ENCODE measurements at places on chromosomes 3 and 15.

- DNase-seq = no peak
These were observed 116.2 kb upstream of the KCNMB2 start for GRCh38 chr3:178420033-178420432.

DNA sequence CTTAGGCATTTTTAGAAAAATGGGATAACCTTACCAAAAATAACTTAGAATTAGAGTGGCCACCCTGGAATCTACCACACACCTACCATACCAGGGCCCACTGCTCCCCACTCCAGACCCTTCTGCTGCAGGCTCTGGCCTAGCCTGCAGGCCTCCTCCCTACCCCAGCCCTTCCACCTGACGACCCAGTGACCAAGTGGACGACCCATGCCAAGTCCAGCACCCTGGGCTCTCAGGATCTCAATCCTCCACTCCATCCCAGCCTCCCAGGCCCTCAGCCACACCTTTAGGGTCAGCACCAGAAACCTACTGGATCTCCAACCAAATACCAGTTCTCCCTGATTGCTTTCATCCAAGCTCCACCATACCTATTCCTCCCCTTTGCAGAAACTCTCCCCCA lies 145.8 kb downstream of the TPRA1 start:
- no peak for DNase-seq

GRCh38 chr3:13477943-13478342 lies 2.2 kb upstream of the HDAC11 start:
- no peak for DNase-seq

GRCh38 chr15:101207867-101208288 lies 44.0 kb downstream of the CHSY1 start:
- no peak for DNase-seq

- no peak for DNase-seq
These were observed 527.1 kb upstream of the GOLIM4 start for GRCh38 chr3:168622795-168623194.

DNA sequence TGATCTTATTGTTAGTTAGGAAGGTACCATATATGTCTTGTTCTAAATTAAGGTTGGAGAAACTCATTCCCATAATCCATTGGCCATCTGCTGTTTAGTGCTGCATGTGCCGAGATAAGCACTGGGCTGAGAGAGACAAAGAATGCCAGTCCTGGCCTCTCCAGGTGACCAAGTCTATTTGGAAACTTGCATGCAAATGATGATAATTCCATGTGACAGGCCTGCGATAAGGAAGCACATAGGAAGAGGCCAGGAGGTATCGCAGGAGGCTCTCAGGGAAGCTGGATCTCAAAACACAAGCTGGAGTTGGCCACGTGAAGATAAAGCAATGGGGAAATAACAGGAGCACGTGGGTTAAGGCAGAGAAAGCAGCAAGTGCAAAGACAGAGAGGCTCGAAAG lies 39.7 kb downstream of the MYO5C start:
- DNase-seq = no peak

GRCh38 chr15:58235961-58236360 lies 97.8 kb downstream of the AQP9 start:
- DNase-seq = no peak

DNA sequence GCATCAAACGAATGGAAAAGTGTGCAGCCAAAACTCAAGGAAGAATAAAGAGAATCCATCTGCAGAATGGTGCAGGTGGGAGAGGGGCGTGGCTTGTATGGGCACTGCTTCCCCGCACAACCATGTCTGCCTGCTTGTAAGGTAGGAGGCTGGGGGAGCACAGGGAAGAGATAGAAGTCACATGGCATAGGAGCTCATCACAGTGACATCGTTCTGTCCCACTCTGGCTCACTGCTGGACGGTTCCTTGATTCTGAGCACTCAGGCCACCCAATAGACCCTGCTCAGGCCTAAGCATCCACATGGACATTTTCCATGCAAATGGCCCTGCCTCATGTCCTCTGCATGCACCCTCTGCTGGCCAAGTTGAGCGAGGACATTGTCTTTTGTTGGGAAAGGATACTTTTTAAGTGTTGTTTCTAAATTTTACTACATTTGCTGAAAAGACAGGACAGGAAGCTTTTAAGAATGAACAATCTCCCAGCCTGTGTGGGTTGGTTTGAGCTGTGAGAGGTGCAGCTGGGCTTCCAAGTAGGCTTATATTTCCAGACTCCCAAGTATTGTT lies 3.1 kb downstream of the MYLK start:
- no peak for DNase-seq

- no peak for DNase-seq
These were observed 54.4 kb downstream of the ROPN1B start for GRCh38 chr3:126023390-126023789.

DNA sequence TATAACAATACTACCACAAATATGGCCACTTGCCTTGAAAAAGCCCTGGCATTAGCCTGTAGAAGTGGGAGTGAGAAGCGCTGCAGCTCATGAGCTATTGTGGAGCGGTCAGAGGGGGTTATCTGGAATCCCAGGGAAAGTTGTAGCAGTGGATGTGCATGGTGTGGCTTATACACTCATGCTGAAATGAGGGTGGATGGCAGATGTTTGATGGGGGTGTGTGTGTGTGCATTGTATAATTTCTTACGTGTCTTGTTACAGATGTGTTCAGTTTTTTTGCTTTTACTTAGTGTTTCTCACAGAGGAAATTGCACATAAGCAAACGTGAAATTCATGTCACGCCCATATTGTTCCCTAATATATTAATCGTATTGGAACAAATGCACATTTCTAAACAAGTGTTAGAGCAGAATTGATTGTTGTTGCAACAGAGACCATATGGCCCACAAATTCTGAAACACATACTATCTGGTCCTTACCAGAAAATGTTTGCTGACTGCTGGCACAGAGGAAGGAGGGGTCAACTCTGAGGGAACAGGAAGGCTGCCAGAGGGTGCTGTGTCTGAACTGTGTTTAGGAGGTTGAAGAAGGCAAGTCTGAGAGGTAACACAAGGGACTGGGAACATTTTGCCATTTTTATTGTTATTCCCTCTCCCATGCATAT lies 200.0 kb upstream of the CFAP20DC start:
- DNase-seq = no peak

GRCh38 chr3:145716519-145716918 lies 444.5 kb downstream of the PLOD2 start:
- DNase-seq = no peak

DNA sequence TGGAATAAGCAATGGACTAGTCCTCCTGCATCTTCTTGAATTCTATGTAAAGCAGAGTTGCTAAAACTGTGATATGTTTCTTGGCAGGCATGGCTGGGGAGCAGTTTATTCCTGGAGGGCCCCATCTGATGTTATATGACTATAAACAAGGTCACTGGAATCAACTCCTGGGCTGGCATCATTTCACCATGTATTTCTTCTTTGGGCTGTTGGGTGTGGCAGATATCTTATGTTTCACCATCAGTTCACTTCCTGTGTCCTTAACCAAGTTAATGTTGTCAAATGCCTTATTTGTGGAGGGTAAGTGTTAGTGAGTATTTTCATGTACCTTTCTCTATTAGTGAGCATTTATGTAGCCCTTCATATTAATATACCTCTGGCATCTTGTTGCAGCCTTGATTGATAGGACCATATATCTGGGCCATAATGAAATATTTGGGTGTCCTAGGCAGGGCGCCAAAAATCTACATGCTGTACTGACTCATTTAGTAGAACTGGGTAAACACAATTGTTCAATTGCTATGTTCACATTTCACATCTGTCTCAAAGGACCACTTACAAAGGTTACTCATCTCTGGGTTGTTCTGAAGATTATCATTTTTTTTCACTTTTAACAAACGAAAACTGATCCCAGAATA lies 52.6 kb upstream of the ADGRG7 start:
- no peak for DNase-seq

- no peak for DNase-seq
These were observed 112.4 kb upstream of the CCDC54 start for GRCh38 chr3:107264888-107265287.

GRCh38 chr3:140456974-140457373 lies 220.9 kb upstream of the TRIM42 start:
- no peak for DNase-seq

GRCh38 chr15:29695489-29696167 lies 126.6 kb downstream of the TJP1 start:
- DNase-seq = no peak

GRCh38 chr15:34594361-34594760 lies 10.9 kb upstream of the GOLGA8B start:
- no peak for DNase-seq

DNA sequence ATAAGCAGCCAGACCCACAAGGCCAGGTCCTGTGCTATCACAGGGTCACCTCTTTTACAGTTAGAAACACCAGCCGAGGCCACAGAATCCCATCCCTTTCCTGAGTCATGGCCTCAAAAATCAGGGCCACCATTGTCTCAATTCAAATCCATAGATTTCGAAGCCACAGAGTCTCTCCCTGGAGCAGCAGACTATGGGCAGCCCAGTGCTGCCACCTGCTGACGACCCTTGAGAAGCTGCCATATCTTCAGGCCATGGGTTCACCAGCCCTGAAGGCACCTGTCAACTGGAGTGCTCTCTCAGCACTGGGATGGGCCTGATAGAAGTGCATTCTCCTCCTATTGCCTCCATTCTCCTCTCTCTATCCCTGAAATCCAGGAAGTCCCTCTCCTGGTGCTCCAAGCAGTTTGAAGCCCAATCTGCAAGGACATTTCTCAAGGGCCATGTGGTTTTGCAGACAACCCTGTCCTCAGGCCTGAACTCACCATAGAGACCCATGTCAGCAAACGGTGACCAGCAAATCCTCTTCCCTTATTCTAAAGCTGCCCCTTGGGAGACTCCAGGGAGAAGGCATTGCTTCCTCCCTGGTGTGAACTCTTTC lies 39.6 kb downstream of the TGM4 start:
- DNase-seq = no peak

DNA sequence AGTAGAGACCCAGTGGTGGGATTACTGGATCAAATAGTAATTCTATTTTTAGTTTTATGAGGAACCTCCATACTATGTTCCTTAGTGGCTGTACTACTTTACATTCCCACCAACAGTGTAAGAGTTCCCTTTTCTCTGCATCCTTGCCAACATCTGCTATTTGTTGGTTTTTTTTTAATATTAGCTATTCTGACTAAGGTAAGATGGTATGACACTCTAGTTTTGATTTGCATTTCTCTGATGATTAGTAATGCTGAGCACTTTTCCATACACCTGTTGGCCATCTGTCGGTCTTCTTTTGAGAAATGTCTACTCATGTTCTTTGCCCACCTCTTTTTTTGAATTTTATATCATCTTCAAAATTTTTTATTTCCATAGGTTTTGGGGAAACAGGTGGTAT lies 34.2 kb upstream of the RAP2B start:
- no peak for DNase-seq

GRCh38 chr15:47742742-47743141 lies 25.4 kb downstream of the SEMA6D start:
- DNase-seq = no peak

- DNase-seq = no peak
These were observed 34.9 kb upstream of the MAGI1 start for GRCh38 chr3:66073464-66074141.

- DNase-seq = no peak
These were observed 5.2 kb downstream of the ANXA2 start for GRCh38 chr15:60392601-60392985.

DNA sequence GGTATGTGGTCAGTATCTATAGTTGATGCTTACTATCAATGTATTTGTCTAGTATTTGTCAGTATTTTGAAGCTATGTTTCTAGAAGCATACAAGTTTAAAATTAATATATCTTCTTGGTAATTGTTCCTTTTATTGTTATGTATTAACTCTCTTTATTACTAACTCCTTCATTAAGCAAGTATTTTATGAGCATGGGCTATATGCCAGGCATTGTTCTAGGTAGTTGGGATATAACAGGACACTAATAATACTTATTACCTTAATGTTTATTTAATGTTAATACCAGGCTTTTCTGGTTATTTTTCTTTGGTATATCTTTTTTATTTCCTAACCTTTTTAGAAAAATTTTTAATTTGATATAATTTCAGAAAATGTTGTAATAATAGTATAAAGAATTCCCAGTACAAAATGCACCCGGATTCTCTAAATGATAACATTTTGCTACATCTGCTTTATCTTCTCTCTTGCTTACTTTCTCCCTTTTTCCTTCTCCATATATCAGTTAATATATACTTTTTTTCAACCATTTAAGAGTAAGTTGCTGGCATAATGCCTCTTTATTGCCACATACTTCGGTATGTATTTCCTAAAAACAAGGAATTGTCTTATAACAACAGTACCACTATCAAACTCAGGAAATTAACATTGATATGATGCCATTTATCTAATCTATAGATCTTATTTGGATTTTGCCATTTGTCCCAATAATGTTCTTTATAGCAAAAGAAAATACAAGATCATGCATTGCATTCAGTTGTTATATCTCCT lies 30.9 kb downstream of the LRRC49 start:
- no peak for DNase-seq

DNA sequence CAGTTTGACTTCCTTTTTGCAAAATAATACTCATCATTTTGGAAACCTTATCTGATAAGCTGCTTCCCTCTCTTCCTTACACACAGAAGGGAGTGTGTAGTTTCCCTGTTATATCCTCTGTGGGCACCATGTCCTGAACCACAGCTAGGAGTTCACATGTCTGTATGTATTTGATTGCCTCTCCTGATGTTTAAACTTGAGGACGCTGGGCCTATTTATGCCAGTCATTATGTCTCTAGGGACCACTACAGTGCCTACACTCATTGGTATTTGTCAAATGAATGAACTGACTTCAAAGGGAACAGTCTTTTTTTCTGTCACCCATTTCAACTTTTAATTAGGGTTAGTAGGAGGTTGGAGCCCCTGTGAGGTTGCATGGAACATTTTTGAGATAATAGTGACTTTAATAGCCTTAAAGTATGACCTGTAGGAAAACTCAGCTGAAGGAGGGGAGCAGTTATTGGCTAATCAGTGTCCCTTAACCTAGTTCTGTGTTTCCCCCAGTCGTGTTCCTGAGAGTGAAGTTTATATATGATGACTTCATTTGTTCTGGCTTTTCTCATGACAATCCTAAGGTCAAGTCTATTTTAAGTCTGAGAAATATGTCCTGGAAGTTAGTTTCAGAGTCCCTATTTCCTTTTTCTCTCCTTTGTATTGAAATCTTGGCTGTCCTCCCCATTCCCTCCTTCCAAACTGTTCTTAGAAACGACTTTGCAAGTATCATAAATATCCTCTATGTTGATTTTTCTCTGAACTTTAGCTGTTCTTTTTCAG lies 28.9 kb downstream of the PDE8A start:
- DNase-seq = no peak

DNA sequence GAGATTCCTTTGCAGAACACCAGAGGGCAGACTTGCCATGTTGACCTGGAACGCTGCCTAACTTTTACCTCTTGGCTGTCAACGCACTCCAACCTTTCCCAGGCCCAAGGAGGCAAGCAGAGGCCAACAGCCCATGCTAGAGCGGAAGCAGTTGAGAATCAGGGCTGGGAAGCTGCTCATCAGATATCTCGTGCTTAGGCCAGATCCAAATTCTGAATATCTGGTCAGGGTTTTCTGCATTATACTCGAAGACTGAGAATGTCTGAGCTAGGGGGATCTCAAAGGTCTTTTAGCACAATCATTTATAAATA lies 2.5 kb downstream of the XIRP1 start:
- DNase-seq = no peak

GRCh38 chr15:91348752-91349500 lies 248.9 kb downstream of the SV2B start:
- no peak for DNase-seq

- no peak for DNase-seq
These were observed 234.0 kb downstream of the PLCL2 start for GRCh38 chr3:17118771-17119170.

- DNase-seq = no peak
These were observed 109.3 kb downstream of the OXNAD1 start for GRCh38 chr3:16374047-16374934.

GRCh38 chr3:178671791-178672190 lies 135.6 kb downstream of the KCNMB2 start:
- no peak for DNase-seq
